Panc1 (cell line): ENCODE measurements at places on chromosomes 1 and 21. TPM values are rescaled to one million over a fixed set of nuclear protein-coding genes. Genes with fewer than 3 reads are reported as not detected.

Gene OR2AJ1
- not detected for total RNA-seq

Gene OPTC
- not detected for total RNA-seq

Gene TENT5C
- total RNA-seq: 8.9 TPM

Gene LIPI
- total RNA-seq: not detected

Gene KCNQ4
- total RNA-seq: 2.6 TPM

Gene KRTAP19-4
- total RNA-seq: not detected

Gene FAM3B
- total RNA-seq: not detected

Gene OVAAL
- not detected for total RNA-seq

Gene KRTAP19-3
- total RNA-seq: not detected

Gene FMO2
- total RNA-seq: 0.08 TPM

Gene TMEM63A
- 31.4 TPM for total RNA-seq

Gene LCE1E
- not detected for total RNA-seq

Gene CCSAP
- total RNA-seq: 11.6 TPM

Gene CD84
- total RNA-seq: 0.26 TPM

Gene STUM
- 0.03 TPM for total RNA-seq

Gene SPRTN
- 20.0 TPM for total RNA-seq

Gene MRPL9
- 98.3 TPM for total RNA-seq

Gene SELENOF
- total RNA-seq: 190 TPM

Gene NFYC
- total RNA-seq: 81.9 TPM

Gene LCE2A
- not detected for total RNA-seq

Gene IQCC
- 4.4 TPM for total RNA-seq

Gene DMRTA2
- not detected for total RNA-seq

Gene VWA5B1
- not detected for total RNA-seq

Gene LEPR
- 3.0 TPM for total RNA-seq

Gene TDRD5
- 2.4 TPM for total RNA-seq

Gene MROH7
- total RNA-seq: not detected

Gene ASPM
- total RNA-seq: 26.9 TPM

Gene RHBG
- 0.28 TPM for total RNA-seq

Gene GGPS1
- 60.6 TPM for total RNA-seq

Gene SLC45A3
- 3.0 TPM for total RNA-seq

Gene ZFP69B
- 11.6 TPM for total RNA-seq

Gene NMNAT2
- total RNA-seq: 0.39 TPM

Gene IL20
- not detected for total RNA-seq

Gene B3GALT5
- total RNA-seq: 0.10 TPM

Gene PTGFRN
- 5.2 TPM for total RNA-seq

Gene COA6
- total RNA-seq: 50.1 TPM

Gene KCNK1
- total RNA-seq: 0.13 TPM

Gene JAM2
- 0.21 TPM for total RNA-seq

Gene TRIM46
- total RNA-seq: 3.8 TPM

Gene ADAMTSL4
- total RNA-seq: 9.5 TPM

Gene DIRAS3
- total RNA-seq: not detected

Gene GNG12
- 70.0 TPM for total RNA-seq

Gene PTPRU
- total RNA-seq: 0.72 TPM

Gene FAAH
- 25.9 TPM for total RNA-seq

Gene SAMD11
- 51.8 TPM for total RNA-seq

Gene CFAP74
- total RNA-seq: not detected

Gene FAM72B
- total RNA-seq: 24.9 TPM

Gene OLFML2B
- total RNA-seq: 1.5 TPM

Gene KRTAP27-1
- not detected for total RNA-seq

Gene SRGAP2
- 75.0 TPM for total RNA-seq

Gene PODN
- 0.23 TPM for total RNA-seq

Gene MACF1
- total RNA-seq: 413 TPM

Gene ADGRL2
- total RNA-seq: 34.2 TPM

Gene SYT6
- not detected for total RNA-seq

Gene CFHR1
- 0.23 TPM for total RNA-seq

Gene AMY1B
- not detected for total RNA-seq

Gene C2CD4D
- 1.2 TPM for total RNA-seq

Gene MORC3
- total RNA-seq: 16.8 TPM

Gene FCAMR
- total RNA-seq: not detected

Gene SKI
- total RNA-seq: 63.2 TPM
